Activated T-cell treated with anti-CD3 and anti-CD28 coated beads, Interleukin-2, amount 50 U/mL, for 1 hour (primary cell): ENCODE measurements at places on chromosomes 4 and X.

- DNase-seq, result no peak
These were observed 81.1 kb downstream of the FRAS1 start for GRCh38 chr4:78138252-78138651.

- DNase-seq, result no peak
These were observed 18.3 kb downstream of the ADGRG4 start for GRCh38 chrX:136318895-136319597.

DNA sequence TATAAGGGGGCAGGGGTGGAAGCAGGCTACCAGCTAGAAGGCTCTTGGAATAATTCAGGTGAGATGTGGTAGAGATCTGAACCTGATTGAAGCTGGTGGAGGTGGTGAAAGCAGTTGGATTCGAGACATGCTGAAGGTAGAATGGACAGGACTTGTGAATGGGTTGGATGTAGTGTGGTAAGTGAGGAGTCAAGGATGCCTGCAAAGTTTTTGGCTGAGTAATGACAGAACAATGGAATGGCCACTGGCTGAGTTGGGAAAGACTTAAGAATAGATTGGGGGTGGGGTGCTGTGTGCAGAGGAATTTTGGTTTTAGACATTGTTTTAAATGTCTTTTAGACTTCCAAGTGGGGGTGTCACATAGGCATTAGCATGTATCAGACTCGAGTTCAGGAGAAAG is 33.5 kb downstream of the HPF1 start:
- DNase-seq, result no peak

DNA sequence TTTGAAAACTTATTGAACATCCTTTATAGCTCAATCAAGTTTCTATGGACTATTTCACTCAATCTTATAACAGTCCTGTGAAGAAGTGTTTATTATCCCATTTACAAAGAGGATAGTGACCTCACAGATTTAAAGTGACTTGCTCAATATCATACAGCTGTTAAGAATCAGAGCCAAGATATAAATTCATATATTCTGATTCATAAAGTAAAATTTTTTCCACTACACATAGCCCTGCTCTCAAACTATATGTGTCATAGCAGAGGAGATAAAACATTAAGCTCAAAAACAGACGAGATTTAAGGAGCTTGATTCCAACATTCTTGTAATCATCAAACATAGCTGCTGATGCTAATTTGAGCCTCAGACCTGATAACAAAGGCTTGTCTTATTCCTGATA is 226.8 kb downstream of the CAMK2D start:
- no peak for DNase-seq

DNA sequence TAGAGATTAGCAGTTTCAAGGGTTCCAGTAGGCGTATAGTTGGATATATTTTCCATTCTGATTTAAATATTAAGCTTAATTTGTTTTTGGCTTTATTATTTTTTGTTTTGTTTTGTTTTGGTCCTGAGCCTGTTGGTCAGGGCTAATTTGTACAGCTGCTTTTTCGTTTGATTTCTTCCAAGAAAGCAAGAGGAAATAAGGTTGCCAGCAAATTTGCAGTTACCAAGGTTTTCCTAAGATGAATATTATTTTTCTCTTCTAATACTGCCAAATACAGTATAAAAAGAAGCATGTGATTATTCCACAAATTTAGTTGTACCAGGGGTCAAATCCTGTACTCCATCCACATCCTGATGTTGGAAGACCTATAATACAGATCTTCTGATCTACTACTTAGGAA is 24.9 kb downstream of the PLAC1 start:
- no peak for DNase-seq

- no peak for DNase-seq
These were observed 147.0 kb upstream of the LEF1 start for GRCh38 chr4:108315694-108316093.

GRCh38 chr4:39367166-39367565 is 1.0 kb upstream of the RFC1 start:
- no peak for DNase-seq

- no peak for DNase-seq
These were observed 51.1 kb downstream of the ENOPH1 start for GRCh38 chr4:82481506-82481840.

DNA sequence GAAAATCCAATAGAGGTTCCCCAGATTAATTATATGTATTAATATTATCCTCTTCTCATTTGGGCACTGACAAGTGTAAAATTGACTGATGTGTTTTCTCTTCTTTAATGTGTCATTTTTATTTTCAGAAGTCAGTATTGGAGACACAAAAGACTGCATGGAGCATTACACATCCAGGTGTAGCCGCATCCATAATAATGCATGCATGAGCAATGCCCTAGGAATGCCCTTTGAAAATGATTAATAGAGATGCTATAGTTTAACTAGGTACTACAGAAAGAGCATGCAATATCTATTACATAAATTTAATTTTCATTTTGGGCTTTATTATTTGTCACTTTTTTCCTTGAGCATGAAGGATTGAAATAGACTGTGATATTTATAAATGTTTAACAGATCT is 509.9 kb downstream of the SPOCK3 start:
- no peak for DNase-seq

GRCh38 chr4:74473155-74473811 is 28.3 kb downstream of the AREG start:
- DNase-seq, result no peak

DNA sequence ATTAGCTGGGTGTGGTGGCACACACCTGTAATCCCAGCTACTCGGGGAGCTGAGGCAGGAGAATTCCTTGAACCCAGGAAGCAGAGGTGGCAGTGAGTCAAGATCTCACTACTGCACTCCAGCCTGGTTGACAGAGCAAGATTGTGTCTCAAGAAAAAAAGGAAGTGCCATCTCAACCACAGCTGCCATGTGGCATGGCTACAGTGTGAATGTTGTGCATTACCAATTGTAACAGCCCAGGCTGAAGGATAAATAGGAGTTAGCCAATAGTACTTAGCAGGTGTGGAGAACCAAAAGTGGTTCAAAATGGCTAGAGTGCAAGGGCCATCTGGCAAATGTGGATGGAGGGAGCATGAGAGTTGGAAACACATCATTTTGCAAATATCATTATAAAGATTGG is 28.9 kb downstream of the SLC25A5 start:
- DNase-seq, result no peak

GRCh38 chr4:183478926-183479325 is 25.9 kb upstream of the ING2 start:
- no peak for DNase-seq

DNA sequence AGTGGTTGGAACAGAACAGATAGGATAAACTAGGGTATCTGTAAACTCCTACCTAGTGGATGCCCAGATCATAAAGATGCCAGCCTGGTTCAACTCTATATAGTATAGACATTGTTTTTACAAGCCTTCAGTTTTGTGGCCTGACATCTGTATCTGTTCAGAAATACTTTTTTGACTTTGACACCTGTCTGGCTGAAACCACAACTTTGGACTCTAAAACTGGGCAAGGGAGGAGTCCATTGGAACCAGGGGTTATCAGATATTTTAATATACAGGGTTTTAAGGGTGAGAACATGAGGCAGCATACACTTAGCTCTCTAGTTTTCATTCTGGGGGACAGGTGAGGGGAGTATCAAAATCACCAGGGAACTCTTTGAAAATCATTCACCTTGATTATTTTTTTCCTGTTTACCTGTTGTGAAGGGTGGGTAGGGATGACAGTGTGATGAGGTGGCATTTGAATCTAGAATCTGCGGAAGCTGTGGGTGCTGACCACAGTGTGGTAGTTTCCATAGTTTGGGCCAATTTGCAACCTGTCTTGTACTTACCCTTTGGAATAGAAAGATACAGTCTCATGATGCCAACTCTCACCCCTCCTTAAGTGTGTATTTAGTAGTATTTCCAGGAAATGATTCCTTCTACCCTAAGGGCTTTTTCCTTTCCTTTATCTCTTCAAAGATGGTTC is 20.6 kb downstream of the GAB1 start:
- DNase-seq, result no peak

- no peak for DNase-seq
These were observed 447.1 kb downstream of the AFF2 start for GRCh38 chrX:148947399-148947975.

DNA sequence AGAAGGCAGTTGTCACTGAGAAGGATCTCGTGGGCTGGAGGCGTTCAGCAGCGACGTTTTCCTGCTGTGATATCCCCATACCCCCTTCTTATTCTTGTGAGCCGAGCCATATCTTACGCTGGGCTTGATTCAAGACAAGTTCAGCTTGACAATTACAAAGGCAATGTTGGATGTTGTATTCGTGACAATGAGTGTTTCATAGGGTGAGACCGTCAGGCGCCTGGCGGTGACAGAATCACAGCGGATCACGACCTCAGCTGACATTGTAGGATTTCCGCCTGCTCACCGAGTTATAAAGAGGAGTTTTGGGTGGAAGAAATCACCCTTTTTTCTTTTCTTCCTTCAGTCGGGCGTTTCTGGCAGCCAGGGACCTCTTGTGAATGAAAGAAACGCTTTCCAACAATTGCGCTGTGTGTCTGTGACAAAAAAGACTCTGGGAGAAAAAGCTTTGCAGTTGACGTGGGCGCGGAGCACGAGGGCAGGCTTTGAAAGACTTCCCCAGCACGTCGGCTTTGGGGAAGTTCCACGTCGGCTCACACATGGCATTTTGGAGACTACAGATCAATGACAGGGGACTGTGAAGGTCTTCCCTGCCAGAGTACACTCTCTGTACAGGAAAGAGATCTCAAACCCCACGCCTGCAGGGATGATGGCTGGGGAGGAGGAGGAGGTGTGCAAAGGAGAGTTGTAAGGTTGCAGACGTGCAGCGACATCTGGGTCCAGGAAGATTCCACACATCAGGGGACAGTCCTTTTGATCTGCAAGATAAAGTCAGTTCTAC is 135.4 kb downstream of the CRLF2 start:
- no peak for DNase-seq

DNA sequence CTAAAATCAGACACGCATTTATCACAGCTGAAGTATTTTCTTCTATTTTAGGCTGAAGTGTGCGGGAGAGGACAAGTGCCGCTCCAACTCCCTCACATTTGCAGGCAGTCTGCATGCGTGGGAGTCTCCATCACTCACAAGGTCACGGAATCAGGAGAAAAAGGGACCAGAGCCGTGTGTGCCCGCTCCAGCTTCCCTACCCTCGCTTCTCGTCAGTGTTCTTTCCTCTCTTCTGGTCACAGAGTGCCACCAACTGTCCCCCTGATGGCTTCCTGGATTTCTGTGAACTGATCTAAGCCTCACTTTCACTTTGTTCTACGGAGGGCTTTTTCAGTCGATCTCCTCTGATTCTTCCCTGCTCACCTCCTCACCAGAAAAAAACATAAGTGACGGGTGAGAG is 407.4 kb upstream of the AADAT start:
- no peak for DNase-seq

DNA sequence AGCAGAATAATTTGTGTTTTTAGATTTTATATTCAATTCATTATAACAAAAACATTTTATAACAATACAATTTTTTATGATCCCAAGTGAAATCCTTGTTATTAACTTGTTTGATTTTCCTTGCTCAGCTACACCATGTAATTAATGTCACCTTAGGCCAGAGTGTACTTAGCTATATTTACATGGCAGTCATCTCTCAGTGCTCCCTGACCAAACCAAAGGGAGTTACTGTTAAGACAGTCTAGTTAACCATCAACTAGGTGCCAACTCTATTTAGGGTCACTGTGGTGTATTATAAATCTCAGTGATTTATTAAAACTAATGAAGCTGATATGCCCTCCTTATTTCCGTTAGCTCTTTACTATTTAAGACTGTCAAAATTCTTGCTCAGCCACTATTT is 44.4 kb downstream of the CCDC158 start:
- DNase-seq, result no peak

GRCh38 chr4:98771959-98772632 is 113.7 kb upstream of the TSPAN5 start:
- DNase-seq, result no peak

DNA sequence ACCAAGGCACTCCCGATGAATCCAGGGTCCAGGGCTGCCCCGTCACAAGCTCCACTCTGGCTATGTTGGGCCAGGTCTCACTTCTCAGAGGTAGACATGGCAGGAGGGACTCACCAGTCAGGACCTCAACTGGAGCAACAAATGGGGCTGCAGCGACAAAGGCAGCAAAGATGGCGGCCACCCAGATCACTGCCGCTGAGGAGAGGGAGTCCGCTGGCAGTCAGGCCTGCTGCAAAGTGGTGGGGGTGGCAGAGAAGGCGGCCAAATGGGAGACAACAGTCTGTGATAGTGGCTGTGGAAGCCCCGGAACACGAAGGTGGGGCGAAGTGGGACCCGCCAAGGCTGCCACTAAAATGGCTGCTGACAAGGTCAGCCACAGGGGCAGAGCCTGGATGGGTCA is 143.3 kb upstream of the RADX start:
- DNase-seq, result no peak

DNA sequence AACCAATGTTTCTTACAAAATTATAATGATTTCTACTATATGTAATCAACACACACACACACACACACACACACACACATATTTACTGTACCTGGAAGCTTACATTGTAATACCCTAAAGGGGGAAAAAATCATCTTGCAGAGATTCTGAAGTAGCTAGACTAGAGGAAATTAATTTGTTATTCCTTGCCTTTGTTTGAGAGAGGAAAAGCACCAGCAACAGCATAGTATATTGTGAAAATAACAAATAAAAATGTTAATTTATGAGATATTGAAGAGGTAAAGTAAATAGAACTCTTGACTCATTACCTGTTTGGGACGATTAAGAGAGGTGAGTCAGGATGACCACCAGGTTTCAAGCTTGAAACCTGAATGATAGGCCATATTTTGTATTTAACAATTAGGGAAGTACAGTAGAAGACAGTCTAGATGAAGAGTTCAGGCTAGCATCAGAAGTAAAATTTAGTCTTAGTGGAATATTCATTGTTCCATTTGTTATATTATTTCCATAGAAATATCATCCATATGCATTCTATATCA is 873.4 kb upstream of the PCDH10 start:
- DNase-seq, result no peak

DNA sequence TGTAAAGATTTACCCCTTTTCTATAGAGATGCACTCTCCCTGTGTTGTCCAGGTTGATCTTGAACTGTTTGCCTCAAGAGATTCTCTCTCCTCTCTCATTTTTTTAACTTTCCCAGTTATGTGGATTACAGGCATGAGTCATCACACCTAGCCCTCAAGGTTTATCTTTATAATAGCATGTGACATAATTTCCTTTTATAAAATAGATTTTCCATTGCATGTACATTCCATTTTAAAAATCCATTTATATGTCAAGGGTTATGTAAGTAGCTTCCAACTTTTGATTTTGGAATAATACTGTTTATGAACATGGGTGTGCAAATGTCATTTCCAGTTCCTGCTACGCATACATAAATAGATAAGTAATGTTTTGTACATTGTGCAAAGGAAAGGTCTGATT is 20.6 kb downstream of the ZNF721 start:
- no peak for DNase-seq

DNA sequence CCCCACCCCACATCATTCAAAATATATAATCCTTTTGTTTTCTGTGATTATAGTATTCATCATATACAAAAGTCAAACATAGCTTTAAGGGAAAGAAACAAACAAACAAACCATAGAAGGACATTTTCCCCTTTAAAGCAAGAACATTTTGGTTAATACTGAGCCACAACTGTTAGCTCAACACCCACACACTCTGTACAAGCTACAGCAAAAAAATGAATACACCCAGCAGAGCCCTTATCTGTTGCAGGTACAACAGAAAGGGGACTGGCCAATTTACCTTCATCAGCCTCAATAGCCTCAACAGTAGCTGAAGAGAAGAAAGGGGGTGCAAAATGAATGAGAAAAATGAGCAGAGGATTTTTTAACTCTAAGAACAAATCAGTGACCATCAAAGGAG is 318.4 kb downstream of the PPP3CA start:
- no peak for DNase-seq

- DNase-seq, result no peak
These were observed 46.8 kb upstream of the MID1 start for GRCh38 chrX:10667143-10667542.
